ENCODE measurements at places on chromosomes 2 and 18. TPM values are rescaled to one million over a fixed set of nuclear protein-coding genes. Genes with fewer than 3 reads are reported as not detected.
A peak's percentile ranks its signal among the peaks of the same experiment; 100 is the strongest.

DNA sequence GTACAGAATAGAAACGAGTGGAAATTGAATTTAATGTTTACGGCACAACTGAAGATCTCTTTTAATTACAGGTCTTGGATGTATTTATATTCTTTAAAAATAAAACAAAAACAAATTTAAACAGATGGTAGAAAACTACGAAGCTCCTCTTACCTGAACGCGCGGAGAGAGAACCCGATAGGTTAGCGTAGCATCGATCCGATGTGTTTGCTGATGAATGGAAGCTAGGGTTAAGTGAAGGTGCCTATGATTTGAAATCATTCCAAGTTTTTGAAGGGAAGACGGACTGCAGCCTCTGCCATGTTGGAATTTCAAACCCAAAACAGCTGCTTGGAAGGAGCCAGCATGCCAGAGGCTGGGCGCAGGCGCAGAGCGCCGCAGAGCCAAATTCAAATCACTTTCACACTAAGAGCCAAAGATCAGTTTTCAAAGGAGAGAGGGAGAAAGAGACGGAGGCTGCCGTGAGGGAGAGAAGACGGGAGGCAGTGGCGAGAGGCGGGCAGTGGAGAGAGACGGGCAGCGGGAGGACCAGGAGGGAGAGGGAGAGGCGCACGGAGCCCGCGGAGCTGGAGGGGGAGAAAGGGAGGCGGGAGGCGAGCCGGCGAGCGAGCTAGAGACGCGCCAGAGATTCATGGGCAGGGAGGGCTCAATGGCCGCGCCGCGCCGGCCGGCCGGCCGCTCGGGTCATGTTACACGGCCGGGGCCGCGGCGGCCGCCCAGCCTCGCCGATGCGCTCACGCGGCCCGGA, at the start of gene FIGN:
Gene FIGN, minus strand, starts transcription at position 324 of the 748 bp plus-strand sequence. CDS start 1,081 bp downstream, outside the sequence.
- peak within 1 kb of the TSS; percentile 10 for H3K4me3 ChIP-seq
- no peaks in the 10 kb centered on the region for H3K4me1 ChIP-seq
- peak; percentile 80 for DNase-seq

The IL1B gene
- 1.3 TPM for total RNA-seq

The IMP4 gene
- 69.5 TPM for total RNA-seq

The MBD2 gene
- 96.3 TPM for total RNA-seq

- H3K27me3 ChIP-seq: no peaks in the 10 kb centered on the region
- peaks cover 26% of the 10 kb centered on the region for H3K4me1 ChIP-seq
- H3K27ac ChIP-seq: no peak overlapping the region
- H3K36me3 ChIP-seq: peaks cover 34% of the 10 kb centered on the region
- H3K4me3 ChIP-seq: no peak overlapping the region
These were observed 4.5 kb downstream of the TEX261 start for GRCh38 chr2:70990216-70990615.

- no peaks in the 10 kb centered on the region for H3K27me3 ChIP-seq
- no peak for DNase-seq
- no peaks in the 10 kb centered on the region for H3K4me1 ChIP-seq
- H3K4me3 ChIP-seq: no peak overlapping the region
These were observed 466.4 kb downstream of the MEIS1 start for GRCh38 chr2:66901344-66901743.

- H3K36me3 ChIP-seq: no peaks in the 10 kb centered on the region
- no peaks in the 10 kb centered on the region for H3K27me3 ChIP-seq
- DNase-seq: no peak
- no peaks in the 10 kb centered on the region for H3K4me1 ChIP-seq
- no peak overlapping the region for H3K4me3 ChIP-seq
These were observed 335.1 kb downstream of the METTL4 start for GRCh38 chr18:2236232-2236631.

DNA sequence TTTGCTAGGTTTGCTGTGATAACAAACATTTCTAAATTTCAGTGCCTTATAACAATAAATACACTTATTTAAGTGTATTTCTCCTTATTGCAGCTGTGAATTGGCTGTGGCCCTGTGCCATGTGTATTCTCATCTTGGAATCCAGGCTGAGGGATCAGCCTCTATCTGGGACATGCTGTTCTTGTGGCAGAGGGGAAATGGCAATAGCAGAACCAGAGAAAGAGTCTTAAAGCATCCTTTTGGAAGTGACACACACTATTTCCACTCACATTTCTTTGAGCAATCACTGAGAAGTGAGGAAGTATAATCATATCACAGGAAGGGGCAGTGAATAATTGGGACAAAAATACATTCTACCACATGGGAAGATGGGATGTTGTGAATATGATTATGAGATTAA, 66.2 kb upstream of the PROKR1 start:
- peaks cover 6% of the 10 kb centered on the region for H3K4me1 ChIP-seq
- no peak for DNase-seq
- H3K4me3 ChIP-seq: no peak overlapping the region
- H3K27ac ChIP-seq: no peak overlapping the region
- H3K36me3 ChIP-seq: no peaks in the 10 kb centered on the region
- no peaks in the 10 kb centered on the region for H3K27me3 ChIP-seq

The QPCT gene
- total RNA-seq: 1.0 TPM

The RAB6C gene
- 0.11 TPM for total RNA-seq

DNA sequence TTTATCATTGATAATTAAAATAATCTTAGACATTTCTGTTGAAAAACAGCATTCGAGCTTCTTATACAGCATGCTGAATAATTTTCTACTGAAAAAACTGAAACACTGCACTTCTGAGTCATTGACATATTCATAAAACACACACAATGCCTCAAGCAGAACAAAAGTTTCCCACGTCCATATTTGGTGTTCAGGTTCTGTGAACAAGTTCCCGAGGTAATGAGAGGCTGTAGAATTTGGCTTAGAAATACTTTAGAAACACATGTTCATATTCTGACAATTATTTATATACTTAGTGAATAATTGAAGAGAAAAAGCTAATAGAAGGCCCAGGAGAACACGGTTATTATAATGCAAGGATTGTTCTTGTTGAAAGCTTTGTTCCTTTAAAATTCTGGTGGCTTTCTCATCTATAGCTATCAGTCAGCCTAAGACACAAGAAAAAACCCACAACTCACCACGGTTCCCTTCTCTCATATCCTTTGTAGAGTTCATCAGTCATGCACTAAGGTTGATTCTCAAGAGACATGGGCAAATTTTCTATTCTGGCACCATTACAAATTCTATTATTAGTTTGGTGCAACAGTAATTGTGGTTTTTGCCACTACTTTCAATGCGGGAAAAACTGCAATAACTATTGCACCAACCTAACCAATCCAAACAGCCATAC, 194.4 kb downstream of the TMX3 start:
- no peak for DNase-seq
- H3K4me3 ChIP-seq: no peak overlapping the region
- H3K27ac ChIP-seq: no peak overlapping the region
- H3K4me1 ChIP-seq: no peaks in the 10 kb centered on the region
- no peaks in the 10 kb centered on the region for H3K36me3 ChIP-seq

The ERFE gene
- total RNA-seq: 15.3 TPM

DNA sequence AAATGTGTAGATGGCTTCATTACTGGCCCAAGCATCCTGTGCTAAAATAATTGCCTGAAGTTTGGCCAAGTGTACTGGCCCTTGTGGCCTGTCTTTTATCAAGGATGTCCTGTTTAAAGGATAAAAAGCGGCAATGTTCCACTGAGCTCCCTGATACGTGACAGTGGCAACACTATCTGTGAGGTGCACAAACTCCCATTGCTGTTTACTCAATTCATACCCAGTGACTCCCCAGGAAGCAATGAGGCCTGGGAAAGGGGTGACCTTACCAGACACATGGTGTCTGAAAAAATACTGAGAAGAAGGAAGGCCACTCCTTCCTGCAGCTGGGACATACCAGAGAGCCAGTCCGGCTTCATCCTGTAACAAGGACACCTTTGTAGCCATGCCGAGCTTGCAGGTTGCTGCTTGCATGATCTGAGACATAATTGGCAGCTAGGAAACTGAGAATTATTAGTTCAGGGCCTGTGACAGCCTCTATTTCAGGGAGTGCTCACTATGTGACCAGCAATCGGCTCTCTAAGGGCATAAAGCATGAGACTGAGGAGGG, 198.5 kb upstream of the LRATD1 start:
- H3K4me3 ChIP-seq: no peak overlapping the region
- no peaks in the 10 kb centered on the region for H3K36me3 ChIP-seq
- H3K27ac ChIP-seq: no peak overlapping the region
- no peak for DNase-seq

The CFAP53 gene
- 2.7 TPM for total RNA-seq

- H3K4me3 ChIP-seq: no peak overlapping the region
- no peak overlapping the region for H3K27ac ChIP-seq
- DNase-seq: peak; percentile 40
- H3K36me3 ChIP-seq: no peaks in the 10 kb centered on the region
- H3K27me3 ChIP-seq: no peaks in the 10 kb centered on the region
- peaks cover 23% of the 10 kb centered on the region for H3K4me1 ChIP-seq
These were observed 66.0 kb upstream of the SLC14A2 start for GRCh38 chr18:45549290-45549689.

GRCh38 chr2:135066710-135067109, 14.6 kb downstream of the RAB3GAP1 start:
- H3K4me1 ChIP-seq: no peaks in the 10 kb centered on the region
- H3K36me3 ChIP-seq: no peaks in the 10 kb centered on the region
- H3K4me3 ChIP-seq: no peak overlapping the region
- no peaks in the 10 kb centered on the region for H3K27me3 ChIP-seq
